A549 treated with RU486 at 1 μM for 4 hours (cell line): ENCODE measurements at places on chromosomes 6 and 20. TPM values are rescaled to one million over a fixed set of nuclear protein-coding genes. Genes with fewer than 3 reads are reported as not detected.

The WFDC5 gene
- not detected in 5 replicates for total RNA-seq

The SLC9A8 gene
- 6.8 to 9.5 TPM (median 8.4 TPM) in 5 replicates for total RNA-seq

The ARG1 gene
- total RNA-seq: not detected in 5 replicates

The PAK5 gene
- total RNA-seq: not detected in 5 replicates

The DNAH8 gene
- not detected in 5 replicates for total RNA-seq

The CTSZ gene
- total RNA-seq: 148 to 192 TPM (median 181 TPM) in 5 replicates

The PPP2R5D gene
- 25.0 to 28.8 TPM (median 26.9 TPM) in 5 replicates for total RNA-seq

The CPNE5 gene
- 0.05 to 0.15 TPM (median 0.08 TPM) in 4 of 5 replicates, not detected in the other for total RNA-seq

The GLP1R gene
- total RNA-seq: not detected in 5 replicates

The ADGRB3 gene
- not detected in 5 replicates for total RNA-seq

The GGTLC1 gene
- not detected in 5 replicates for total RNA-seq

The PHACTR1 gene
- 0.05 TPM in 1 of 5 replicates, not detected in the others for total RNA-seq

The VSX1 gene
- total RNA-seq: 0.74 to 1.6 TPM (median 1.1 TPM) in 5 replicates

The CPXM1 gene
- not detected in 5 replicates for total RNA-seq

The GJA10 gene
- total RNA-seq: not detected in 5 replicates

The HLA-DMB gene
- total RNA-seq: 1.2 to 2.3 TPM (median 2.2 TPM) in 5 replicates

The SOX18 gene
- 1.3 to 2.8 TPM (median 2.5 TPM) in 5 replicates for total RNA-seq

The TCF15 gene
- not detected in 5 replicates for total RNA-seq

The GNMT gene
- total RNA-seq: 0.18 to 0.24 TPM (median 0.19 TPM) in 3 of 5 replicates, not detected in the others
